NCI-H774 (cell line): ENCODE measurements at places on chromosomes 1 and 21.
A peak's percentile ranks its signal among the peaks of the same experiment; 100 is the strongest.

DNA sequence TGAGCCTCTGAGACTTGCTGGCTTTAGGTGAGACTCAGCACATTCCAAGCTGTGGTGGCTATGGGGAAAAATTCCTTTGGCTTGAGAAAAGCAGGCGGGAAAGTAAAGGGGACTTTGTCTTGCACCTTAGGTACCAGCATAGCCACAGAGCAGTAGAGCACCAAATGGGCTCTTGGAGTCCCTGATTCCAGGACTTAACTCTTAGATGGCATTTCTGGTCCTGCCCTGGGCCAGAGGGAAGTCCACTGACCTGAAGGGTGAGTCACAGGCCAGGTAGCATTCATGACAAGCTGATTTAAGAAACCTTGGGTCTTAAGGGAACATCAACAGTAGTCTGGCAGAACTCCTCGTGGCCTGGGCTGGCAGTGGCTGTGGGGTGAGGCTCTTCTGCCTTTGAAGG, 344.7 kb downstream of the DUSP10 start:
- no peak for DNase-seq

DNA sequence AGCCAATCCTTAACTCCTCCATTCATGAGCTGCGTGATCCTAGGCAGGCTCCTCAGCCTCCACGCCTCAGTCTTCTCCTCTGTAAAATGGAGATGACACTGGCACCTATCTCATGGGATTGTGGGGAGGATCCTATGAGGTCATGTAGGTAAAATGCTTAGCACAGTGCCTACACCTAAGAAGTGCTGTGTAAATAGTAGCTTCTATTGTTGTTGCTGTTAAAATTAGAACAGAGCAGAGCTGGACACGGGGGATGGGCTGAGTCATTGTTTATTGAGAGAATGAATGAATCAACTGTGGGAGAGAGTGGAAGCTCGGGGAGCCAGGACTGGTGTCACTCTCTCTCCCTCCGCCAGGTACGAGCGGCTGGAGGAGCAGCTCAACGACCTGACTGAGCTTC, 43.0 kb downstream of the TMCC2 start:
- peak; percentile 72 for DNase-seq

- DNase-seq: no peak
These were observed 67.6 kb upstream of the PPP2R5A start for GRCh38 chr1:212217633-212218032.

GRCh38 chr1:245377854-245378253, 223.1 kb downstream of the KIF26B start:
- DNase-seq: no peak

GRCh38 chr1:176374967-176375569, 87.9 kb upstream of the PAPPA2 start:
- DNase-seq: peak; percentile 47
